ENCODE measurements at places on chromosomes 12 and 14.

GRCh38 chr12:76237086-76237701 lies 111.0 kb downstream of the BBS10 start:
- DNase-seq = no peak

GRCh38 chr14:99996951-99997571 lies 68.2 kb upstream of the EVL start:
- DNase-seq = no peak

DNA sequence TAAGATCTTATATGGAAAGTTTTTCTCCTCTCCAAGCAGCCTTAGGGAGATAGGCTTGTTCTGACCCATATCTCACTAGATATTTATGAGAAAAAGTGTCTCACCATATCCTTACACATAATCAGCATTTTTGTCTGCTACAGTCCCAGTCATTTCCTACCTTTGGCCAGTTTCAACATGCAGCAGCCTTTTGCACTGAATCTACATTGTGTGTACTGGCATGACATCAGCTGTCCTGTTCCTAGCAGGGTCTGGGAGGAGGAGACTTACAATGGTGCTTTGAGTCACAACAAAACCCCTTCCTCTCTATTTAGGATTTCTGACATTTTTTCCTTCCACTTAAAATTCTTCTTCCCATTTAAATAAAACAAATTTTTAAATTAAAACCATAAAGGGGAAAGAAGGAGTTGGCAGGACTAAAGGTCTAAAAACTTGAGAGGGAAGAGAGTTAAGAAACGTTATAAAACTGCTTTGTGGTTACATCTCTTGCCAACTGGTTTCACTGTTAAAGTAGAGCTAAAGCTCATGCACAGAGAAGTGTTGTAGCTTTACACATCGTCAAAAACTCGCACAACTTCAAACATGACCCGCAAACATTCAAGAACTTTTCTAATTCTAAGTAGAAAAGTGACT lies 53.3 kb upstream of the CERS5 start:
- peak; percentile 71 for DNase-seq

DNA sequence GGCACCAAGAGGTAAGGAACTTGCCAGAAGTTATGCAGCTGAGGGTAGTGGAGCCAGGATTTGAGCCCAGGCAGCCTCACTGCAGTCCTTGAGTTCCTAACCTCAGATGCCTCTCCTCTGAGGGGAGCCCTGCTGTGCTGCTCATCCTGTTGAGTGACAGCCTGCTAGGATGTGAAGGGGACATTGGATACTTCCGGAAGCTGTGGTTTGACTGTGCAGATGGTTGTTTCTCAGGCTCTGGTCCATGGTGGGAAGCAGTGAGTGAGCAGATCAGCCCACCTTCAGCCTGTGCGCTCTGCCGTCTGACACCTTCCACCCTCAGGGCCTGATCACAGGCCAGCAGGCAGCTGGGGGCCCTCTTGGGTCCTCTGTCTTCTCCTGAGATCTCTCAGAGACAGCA lies 253.2 kb downstream of the CACNA1C start:
- peak; percentile 73 for DNase-seq

DNA sequence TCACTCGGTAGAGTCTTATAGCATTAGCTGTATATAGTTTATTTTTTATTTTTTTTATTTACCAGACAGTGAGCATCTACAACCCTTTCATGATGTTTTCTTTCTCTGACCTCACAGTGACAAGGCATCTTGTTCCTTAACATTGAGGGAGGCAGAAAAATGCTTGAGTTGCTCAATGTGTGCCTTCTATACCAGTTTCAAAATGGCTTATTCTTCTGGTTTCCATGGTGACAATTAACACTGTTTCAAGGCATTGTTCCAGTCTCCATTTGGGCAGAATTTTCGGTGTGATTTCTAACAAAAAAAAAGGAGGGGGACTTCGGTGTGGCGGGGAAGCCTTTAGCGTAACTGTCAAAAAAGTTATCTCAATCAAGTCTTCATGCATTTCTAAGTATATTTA lies 209.7 kb upstream of the NPAS3 start:
- DNase-seq = no peak

GRCh38 chr12:31801872-31802271 lies 73.1 kb upstream of the AMN1 start:
- no peak for DNase-seq

- DNase-seq = no peak
Measured at GRCh38 chr12:48933664-48934311, 8.5 kb upstream of the FKBP11 start.

GRCh38 chr12:92403210-92404175 lies 257.8 kb upstream of the BTG1 start:
- DNase-seq = no peak

- DNase-seq = no peak
Measured at GRCh38 chr12:67452119-67452805, 183.1 kb downstream of the CAND1 start.

DNA sequence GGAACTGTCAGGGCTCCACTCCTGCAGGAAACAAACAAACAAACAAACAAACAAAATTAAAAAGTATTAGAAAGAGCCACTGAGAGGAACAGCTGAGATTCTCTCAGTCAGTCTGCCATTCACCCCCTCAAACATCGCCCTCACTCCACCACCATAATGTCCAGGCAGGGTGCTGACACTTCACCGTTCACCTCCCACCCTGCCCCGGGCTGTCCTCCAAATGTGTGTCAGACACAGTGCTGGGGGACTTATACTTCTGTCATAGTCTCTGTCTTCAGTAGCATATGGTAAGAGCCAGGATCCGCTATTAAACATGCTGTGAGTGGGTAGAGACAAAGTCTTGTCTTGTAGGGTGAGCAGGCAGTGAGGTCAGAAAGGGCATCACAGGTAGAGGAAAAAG lies 28.3 kb downstream of the KRT18 start:
- DNase-seq = no peak

DNA sequence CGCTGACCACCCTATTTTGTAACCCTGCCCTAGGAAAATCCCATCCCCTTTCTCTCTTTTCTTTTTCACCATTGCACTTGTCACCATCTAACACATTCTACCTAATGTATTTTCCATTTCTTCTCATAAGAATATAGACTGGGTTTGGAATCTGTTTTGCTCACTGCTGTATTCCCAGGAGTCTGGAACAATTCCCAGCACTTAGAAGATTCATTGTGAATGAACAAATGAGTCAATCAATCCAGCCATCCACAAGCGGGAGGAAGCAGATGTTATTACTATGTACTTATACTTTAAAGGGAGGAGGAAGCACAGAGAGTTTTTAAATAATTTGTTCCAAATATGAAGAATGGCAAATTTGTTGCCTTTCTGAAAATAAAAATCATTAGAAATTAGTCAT lies 142.1 kb downstream of the KIF21A start:
- peak; percentile 26 for DNase-seq

- DNase-seq = no peak
Measured at GRCh38 chr14:61644834-61645233, 50.5 kb upstream of the HIF1A start.

- DNase-seq = no peak
Measured at GRCh38 chr12:80810874-80811273, 94.2 kb downstream of the MYF5 start.

GRCh38 chr14:104293851-104294627 lies 155.7 kb downstream of the KIF26A start:
- no peak for DNase-seq

DNA sequence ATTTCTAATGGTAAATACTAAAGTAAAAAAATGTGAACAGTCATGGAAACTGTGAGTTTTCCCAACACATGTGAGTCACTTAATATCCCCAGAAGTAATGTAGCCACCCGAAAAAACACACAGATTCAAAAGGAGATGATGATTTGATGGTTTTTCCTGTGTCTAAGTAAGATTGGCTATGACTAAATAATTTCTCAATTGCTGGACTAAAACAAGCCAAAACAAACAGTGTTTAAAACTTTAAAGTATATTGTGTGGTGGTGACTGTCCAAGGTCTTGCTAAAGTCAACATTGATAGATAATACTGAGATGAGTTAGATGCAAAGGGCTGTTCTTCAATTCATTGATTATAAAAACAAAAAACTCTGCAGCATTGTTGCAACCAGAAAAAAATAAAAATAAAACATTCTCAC lies 89.6 kb upstream of the SOX5 start:
- DNase-seq = peak; percentile 87

- DNase-seq = no peak
Measured at GRCh38 chr12:32435921-32436705, 36.8 kb downstream of the FGD4 start.

DNA sequence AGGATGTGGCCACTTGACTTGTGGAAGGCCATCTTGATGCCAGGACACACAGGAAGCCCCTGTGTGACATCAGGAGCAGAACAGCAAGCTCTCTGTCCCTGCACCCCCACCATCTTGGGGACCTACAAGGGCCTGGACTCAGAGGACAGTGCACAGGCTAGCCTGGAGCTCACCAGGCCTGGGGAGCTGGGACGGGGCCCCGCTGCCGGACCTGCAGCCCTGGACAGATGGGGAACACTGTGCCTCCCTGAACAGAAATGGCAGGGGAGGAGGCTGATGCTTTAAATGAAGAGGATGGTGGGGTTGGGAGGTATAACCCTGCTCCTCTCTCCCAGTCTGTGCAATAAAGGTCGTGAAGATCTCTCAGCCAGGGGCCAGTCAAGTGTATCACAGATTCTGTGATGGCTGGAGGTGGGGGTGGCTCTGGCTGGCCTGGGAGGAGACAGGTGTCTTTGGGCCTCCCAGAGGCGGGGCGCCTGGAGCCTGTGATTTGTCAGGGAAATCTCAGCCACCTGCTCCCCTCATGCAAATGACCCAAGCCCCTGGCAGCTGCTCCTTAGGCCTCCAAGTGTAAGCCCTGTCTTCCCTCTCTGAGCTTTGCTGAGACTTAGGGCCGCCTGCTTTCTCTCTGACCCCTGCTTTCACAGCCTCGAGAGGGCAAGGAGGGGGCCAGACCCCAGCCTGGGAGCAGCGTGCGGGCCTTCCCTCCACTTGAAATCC lies 1.1 kb upstream of the GNB3 start:
- no peak for DNase-seq

- DNase-seq = no peak
Measured at GRCh38 chr14:73710737-73711136, 3.4 kb downstream of the PNMA1 start.

- no peak for DNase-seq
Measured at GRCh38 chr12:21649034-21649433, 8.6 kb downstream of the LDHB start.

GRCh38 chr12:57380300-57380699 lies 50.5 kb downstream of the R3HDM2 start:
- no peak for DNase-seq

- DNase-seq = no peak
Measured at GRCh38 chr12:42448841-42449240, 122.9 kb downstream of the PPHLN1 start.

GRCh38 chr14:22980672-22981089 lies 1.7 kb downstream of the AJUBA start:
- DNase-seq = peak; percentile 74

GRCh38 chr12:26056335-26056734 lies 68.5 kb downstream of the BHLHE41 start:
- no peak for DNase-seq

GRCh38 chr12:97912943-97913342 lies 450.3 kb downstream of the RMST start:
- no peak for DNase-seq

DNA sequence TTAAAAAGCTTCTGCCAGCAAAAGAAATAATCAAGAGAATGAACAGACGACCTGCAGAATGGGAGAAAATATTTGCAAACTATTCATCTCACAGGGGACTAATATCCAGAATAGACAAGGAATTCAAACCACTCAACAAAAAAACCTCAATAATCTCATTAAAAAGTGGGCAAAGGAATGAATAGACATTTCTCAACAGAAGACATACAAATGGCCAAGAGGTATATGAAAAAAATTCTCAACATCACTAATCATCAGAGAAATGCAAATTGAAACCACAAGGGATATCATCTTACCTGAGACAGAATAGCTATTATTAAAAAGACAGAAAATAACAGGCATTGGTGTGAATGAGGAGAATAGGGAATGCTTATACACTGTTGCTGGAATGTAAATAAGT lies 270.0 kb downstream of the DACT1 start:
- DNase-seq = peak; percentile 80

DNA sequence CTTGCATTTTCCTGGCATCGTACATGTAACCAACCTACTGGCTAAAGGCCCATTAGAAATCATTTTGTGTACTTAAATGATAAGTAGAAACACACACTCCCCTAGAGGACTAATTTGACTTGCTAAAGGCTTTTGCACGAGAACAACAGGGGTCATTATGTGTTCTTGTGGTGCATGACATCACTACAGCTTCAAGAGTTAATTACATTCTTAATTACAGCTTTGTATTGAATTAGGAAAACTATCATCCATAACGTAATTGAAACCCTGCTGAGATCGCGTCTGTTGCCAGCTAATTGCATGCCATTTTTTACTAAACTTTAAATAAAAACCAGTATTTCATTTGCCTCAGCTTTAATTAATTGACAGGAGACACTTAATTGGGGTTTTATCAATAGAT lies 51.4 kb downstream of the TMEM132C start:
- DNase-seq = no peak

GRCh38 chr14:73634011-73634833 lies 10.6 kb upstream of the DNAL1 start:
- no peak for DNase-seq

- DNase-seq = peak; percentile 88
Measured at GRCh38 chr14:26531894-26532293, 65.9 kb downstream of the NOVA1 start.

GRCh38 chr12:108629824-108630476 lies 3.7 kb downstream of the SELPLG start:
- DNase-seq = peak; percentile 87

DNA sequence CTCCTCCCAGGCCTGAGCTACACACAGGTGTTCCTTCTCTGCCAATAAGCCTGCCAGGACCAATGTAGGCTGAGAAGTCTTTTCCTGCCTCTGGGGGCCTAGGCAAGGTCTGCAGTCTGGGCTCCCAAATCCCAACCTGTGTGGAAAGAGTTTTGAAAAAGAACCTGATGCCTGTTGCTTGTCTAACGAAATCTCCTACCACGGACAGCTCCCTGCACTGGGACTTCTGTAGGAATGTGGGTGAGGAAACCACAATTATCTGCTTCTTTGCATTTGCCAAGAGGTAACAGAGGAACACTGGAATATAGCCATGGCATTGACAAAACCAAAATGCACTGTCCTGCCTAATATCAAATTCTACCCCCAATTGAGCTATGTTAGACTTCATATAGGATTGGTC lies 877.0 kb upstream of the TMEM132C start:
- DNase-seq = peak; percentile 81

Data from fibroblast of skin of right quadriceps (primary cell).